Dermis blood vessel endothelial cell (primary cell): ENCODE measurements at places on chromosomes 2 and 18.

- no peak for DNase-seq
These were observed 142.1 kb downstream of the ASXL3 start for GRCh38 chr18:33720133-33720532.

DNA sequence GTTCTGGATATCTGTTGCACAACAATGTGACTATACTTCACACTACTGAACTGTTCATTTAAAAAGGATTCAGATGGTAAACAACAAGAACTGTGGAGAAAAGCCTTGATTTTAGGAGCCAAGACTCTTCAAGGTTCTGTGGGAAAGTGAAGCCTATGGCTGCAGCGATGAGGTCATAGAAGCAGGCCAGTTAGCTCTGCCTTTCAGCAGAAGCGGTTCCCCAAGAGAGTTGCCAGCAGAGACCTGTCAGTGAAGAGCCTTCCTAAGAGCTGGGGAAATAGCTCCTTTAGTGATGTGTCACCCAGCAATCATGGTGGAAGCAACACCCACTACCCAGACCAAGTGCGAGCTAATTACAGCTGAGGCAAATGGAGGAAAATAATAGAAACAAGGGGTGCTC is 346.5 kb upstream of the ETAA1 start:
- no peak for DNase-seq

GRCh38 chr2:86035883-86036668 is 69.6 kb downstream of the POLR1A start:
- peak; percentile 83 for DNase-seq

- DNase-seq = no peak
These were observed 12.0 kb downstream of the AQP12A start for GRCh38 chr2:240703417-240704341.

- no peak for DNase-seq
These were observed 66.8 kb downstream of the PDE11A start for GRCh38 chr2:178005756-178006155.

- DNase-seq = no peak
These were observed 74.4 kb downstream of the UBE2E3 start for GRCh38 chr2:181054843-181055242.

DNA sequence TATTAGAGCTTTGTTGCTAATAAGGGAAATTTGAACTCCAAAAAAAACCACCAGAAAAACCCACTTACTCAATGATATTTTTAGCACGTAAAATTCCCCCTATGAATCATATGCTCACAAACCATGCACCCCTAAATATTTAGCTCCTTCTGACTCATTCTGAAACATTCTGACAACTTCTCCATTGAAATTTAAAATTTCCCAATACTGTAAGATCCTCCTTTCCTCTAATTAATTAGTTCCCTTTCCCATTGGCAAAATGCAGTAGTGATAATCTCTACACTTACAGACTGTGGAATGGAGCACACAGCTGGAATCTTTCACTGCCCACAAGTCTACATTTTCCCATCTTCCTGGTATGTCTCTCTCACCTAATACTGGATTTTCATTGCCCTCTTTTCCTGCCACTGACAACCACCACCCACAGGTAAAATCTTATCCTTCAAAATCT is 215.8 kb upstream of the ACVR2A start:
- no peak for DNase-seq
